Hematopoietic multipotent progenitor cell treated with erythropoietin and hydrocortisone succinate and interleukin-3 and kit ligand, for 17 days (in vitro differentiated cells): ENCODE measurements at places on chromosomes 1 and 21.

GRCh38 chr21:26140926-26141325, 29.6 kb downstream of the APP start:
- no peak for DNase-seq

DNA sequence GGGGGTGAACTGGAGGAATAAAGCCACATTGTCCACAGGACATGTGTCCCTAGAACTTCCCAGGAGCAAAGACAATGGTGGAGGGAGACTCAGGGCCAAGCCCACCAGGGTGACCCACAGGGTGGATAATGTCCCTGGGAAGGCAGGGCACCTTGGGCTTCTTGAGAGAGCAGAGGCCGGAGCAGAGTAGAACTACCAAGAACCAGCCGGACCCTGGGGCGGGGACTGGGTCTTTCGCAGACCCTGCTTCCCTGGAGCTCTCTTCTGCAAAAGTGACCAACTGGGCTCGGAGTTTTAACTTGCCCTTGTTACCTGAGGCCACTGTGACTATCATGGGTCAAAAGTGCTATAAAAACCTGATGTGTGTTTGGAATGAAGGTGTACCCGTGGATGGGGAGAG, 875 bp upstream of the FAM3B start:
- DNase-seq: no peak

GRCh38 chr1:24902471-24902891, 27.6 kb downstream of the RUNX3 start:
- no peak for DNase-seq

- DNase-seq: no peak
Measured at GRCh38 chr1:29953961-29954360, 717.6 kb downstream of the PTPRU start.

GRCh38 chr1:202643397-202644218, 66.6 kb downstream of the SYT2 start:
- no peak for DNase-seq

- no peak for DNase-seq
Measured at GRCh38 chr1:216596281-216596862, 126.9 kb downstream of the ESRRG start.

DNA sequence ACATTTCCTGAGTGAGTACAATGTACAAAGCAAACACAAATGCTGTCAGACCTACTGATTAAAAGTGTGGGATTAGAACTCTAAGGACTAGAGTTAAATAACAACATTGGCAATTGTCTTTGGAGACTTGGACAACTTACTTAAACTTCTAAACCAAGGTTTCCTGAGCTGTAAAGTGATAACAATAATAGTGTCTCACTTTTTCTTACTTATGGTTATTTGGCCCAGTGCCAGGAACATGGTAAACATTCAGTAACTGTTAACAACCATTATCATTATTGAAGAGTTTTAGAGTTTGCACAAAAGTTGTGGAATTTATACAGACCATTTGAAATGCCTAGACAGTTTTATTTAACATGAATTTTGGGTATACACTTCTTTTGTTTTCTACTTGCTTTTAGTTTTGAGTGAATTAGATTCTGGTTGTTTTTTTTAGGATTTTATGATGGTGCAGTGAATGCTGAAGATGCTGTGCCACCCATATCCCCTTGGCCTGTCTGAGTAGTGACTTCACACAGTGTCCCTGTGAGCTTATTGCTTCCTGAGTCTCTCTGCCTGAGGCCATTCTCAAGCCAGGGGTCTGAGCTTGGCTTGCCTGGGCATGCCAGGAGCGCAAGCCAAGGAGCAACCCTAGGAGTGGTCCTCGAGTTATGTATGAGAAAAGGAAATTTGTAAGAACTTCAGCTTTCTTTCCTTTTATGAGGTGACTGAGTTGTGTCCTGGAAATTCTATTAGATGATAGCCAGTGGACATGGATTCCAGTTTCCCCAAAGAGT, 932.8 kb downstream of the TTLL7 start:
- no peak for DNase-seq

- no peak for DNase-seq
Measured at GRCh38 chr1:43549921-43550597, 19.4 kb downstream of the PTPRF start.

DNA sequence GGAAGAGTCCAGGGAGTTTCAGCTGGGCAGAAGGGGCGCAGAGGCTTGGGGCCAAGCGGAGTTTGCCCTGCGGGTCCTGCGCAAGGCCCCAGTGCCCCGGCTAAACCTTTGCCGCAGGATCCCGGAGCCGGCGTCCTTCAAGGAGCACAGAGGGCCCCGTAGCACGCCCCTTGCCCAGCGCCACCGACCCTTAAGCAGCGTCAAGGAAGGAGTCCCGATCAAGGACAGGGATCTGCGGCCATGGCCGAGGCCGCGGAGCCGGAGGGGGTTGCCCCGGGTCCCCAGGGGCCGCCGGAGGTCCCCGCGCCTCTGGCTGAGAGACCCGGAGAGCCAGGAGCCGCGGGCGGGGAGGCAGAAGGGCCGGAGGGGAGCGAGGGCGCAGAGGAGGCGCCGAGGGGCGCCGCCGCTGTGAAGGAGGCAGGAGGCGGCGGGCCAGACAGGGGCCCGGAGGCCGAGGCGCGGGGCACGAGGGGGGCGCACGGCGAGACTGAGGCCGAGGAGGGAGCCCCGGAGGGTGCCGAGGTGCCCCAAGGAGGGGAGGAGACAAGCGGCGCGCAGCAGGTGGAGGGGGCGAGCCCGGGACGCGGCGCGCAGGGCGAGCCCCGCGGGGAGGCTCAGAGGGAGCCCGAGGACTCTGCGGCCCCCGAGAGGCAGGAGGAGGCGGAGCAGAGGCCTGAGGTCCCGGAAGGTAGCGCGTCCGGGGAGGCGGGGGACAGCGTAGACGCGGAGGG, 520 bp downstream of the CLIC6 start:
- no peak for DNase-seq

DNA sequence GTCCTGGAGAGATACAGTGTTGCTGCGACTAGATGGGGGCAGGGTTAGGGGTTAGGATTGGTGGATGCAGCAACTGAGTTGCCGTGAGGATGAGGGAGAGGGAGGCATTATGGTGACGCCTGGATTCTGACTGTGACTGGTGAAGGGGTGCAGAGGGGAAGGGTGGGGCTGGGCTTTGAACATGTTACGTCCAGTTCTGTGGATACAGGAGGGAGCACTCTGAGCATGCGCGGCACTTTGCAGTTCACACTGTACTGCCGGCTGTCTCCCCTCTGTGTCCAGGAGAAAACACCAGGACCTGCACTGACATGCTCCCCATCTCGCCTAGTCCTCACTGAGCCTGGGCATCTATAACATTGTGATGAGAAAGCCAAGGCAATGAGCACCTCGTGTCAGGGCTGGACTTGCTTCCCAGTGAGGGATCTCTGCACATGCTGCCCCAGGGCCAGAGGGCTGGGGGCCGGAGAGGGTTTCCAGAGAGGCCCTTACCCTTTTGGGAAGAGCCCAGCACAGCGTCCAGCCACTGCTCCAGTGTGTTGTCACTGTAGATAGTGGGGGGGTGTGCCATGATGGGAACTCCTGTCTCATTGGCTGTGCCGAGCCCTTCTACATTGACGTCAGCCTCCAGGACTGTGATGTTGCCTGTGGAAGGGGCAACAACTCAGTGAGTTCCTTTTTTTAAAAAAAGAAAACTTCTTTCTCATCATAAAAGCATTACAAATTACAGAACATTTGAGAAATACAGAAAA, 7.6 kb downstream of the FAM151A start:
- DNase-seq: no peak

- no peak for DNase-seq
Measured at GRCh38 chr1:94942171-94943128, 15.5 kb upstream of the CNN3 start.

- DNase-seq: peak; percentile 89
Measured at GRCh38 chr1:36369061-36369861, 16.5 kb downstream of the STK40 start.

GRCh38 chr1:234820597-234820996, 210.6 kb upstream of the IRF2BP2 start:
- DNase-seq: no peak

DNA sequence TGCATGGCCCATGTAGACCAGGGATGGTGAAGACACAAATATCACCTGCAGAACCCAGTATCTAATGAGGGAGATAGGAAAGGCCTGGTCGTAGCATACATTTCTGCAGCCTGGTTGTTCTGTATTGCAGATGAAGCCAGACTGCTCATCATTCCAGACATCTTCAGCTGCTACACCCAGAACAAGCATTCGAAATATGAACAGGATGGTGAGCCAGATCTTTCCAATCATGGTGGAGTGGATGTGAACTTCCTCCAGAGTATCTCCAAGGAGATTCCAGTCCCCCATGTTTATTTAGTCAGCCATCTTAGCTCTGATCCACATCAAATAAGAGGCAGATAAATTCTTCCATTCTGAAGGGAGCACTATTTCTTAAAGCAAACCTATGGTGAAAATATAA, 2.7 kb upstream of the MYCBP start:
- no peak for DNase-seq

DNA sequence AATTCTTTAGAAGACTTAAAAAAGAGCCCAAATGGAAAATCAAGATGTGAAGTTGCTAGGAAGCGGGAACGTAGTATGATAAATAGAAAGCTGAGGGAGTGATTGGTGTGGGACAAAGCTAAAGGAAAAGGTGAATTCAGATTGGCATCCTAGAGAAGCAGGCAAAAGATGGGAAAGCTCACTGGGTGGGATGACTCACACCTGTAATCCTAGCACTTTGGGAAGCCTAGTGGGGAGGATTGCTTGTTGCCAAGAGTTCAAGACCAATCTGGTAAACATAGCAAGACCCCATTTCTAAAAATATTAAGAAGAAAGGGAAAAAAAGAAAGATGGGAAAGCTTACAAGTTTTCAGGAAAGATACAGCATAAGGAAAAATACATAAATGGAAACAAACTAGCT, 1.8 kb downstream of the MRPS21 start:
- no peak for DNase-seq

- DNase-seq: no peak
Measured at GRCh38 chr1:19596065-19596713, 47.9 kb upstream of the NBL1 start.

DNA sequence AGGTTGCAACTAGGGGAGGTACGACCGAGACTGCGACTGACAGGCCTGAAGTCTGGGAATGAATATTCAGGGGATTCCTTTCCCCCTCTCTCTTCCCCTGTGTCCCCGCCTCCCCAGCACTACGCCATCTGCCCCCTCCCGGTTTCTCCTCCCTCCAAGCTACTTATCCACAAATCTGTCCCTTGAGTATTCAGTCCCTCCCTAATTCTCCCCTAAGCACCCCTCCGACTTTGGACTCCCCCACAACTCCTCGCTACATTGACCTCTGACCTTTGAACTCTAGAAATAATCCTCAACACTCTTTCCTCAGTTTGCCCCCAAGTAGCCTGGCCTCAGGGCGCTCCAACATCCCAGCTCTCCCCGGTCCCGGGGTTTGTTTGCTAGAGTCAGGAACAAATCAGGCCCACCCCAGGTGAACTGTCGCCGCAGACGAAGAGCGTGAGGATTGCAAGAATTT, 393 bp downstream of the LYSMD1 start:
- no peak for DNase-seq

DNA sequence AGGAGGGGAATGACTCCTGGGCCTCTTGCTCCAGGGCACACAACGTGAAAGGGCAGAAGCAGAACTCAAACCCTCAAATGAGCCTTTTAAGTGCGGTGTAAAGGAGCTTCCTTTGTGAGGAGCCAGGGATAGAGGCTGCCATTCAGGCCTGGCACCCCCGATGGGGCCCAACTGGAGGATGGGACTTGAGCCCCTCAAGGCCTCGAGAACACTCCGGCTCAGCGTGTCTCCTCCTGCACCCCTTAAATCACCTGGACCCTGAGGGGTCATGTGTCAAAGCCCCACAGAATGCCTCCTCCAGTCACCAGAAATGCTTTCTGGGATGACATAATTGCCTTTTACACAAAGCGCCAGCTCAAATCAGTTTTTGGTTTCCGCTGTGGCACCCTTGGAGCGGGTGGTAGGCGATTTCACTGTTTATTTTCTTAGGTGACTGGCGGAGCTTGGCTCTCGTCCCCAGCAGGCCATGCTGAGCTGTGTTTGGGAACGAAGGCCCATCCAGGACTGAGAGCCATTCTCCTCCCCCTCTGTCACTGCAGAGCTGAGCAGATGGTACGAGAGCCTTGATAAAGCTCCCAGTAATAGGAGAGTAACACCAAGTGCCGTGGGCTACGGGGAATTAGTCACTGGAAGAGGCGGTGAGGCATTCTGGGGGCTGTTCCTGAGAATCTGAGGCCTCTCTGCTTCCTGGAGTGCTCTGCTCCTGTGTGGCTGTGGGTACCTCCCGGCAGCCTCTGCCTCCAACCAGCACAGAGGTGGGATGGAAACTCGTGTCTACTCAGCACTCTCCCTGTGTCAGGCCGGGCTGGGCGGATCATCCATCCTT, 163.0 kb downstream of the GRIK3 start:
- no peak for DNase-seq

- no peak for DNase-seq
Measured at GRCh38 chr1:83990734-83991133, 8.2 kb downstream of the TTLL7 start.

DNA sequence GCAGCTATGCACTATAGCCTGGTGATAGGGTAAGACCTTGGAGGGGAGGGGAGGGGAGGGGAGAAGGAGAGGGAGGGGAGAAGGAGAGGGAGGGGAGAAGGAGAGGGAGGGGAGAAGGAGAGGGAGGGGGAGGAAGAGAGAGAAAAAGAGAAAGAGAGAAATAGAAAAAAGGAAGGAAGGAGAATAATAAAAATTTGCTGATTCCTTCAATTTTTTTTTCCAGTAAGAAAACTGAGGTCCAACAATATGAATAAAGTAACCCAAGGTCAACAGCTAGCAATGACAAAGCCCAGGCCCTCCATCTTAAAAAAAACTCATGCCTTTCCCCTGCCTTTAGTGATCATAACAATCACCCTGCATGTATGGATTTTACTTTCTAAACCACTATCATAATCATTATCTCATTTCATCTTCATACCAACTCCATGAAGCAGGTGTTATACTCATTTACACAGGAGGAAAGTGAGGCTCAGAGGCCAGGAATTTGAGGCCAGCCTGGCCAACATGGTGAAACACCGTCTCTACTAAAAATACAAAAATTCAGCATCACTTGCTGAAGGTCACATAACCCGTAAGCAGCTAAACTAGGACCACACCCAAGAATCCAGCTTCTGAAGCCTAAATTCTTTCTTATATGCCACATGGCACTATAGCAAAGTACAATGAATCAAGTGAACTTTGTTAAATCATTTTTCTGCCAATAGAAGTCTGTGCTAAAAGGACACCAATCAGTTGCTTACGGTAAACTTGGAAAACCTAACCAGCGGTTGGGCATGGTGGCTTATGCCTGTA, 23.4 kb upstream of the BRDT start:
- no peak for DNase-seq

DNA sequence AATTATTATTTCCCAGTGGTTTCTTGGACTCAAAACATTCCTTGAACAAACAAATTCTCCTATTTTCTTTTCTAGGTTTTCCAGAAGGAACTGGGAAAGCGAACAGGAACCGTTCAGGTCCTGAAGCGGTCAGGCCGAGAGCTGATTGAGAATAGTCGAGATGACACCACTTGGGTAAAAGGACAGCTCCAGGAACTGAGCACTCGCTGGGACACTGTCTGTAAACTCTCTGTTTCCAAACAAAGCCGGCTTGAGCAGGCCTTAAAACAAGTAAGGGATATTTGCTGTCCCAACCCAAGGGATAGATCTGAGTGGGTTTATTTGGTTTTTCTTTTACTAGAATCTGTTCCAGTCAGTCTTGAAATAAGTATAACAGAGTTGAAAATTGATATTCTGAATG, 39.4 kb upstream of the BMP8A start:
- DNase-seq: no peak

GRCh38 chr1:209662879-209663327, 10.7 kb upstream of the LAMB3 start:
- no peak for DNase-seq

GRCh38 chr1:65793359-65793732, 651 bp downstream of the PDE4B start:
- no peak for DNase-seq

GRCh38 chr1:62218604-62219003, 24.0 kb downstream of the L1TD1 start:
- no peak for DNase-seq
